ENCODE measurements at places on chromosomes 2 and 18.

DNA sequence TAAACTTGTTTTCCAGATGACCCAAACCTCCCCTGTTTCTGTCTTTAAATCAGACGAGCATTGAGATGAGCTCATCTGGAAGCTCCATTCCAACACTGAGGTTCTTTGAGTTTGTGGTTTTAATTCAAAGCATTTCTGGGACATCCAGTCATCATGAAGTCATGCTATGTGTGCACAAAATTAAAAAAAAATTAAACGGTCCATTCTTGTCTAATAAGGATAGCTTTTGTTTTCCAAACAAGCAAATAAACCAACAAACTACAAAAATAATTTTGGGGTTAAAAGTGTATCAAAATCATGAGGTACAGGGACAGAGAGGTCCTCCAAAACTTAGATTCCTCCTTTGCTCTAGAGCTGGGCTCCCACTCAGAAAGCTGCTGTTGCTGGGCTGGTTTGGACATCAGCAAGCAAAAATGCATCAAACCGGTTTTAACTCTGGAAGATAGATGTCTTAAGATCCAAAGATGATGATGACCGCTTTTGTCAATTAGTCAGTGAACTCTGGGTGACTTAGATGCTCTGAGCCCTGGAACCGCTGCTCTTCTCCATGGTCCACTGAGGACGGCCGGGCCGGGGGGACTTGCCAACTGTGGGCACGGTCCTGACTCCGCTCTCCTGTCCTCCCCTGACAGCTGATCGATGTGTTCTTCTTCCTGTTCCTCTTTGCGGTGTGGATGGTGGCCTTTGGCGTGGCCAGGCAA lies 65.4 kb downstream of the TRPM8 start:
- DNase-seq = no peak

- peak; percentile 21 for DNase-seq
Observed at GRCh38 chr18:70671889-70672565, 383.2 kb downstream of the SOCS6 start.

- no peak for DNase-seq
Observed at GRCh38 chr2:199895406-199895805, 15.7 kb upstream of the C2orf69 start.

DNA sequence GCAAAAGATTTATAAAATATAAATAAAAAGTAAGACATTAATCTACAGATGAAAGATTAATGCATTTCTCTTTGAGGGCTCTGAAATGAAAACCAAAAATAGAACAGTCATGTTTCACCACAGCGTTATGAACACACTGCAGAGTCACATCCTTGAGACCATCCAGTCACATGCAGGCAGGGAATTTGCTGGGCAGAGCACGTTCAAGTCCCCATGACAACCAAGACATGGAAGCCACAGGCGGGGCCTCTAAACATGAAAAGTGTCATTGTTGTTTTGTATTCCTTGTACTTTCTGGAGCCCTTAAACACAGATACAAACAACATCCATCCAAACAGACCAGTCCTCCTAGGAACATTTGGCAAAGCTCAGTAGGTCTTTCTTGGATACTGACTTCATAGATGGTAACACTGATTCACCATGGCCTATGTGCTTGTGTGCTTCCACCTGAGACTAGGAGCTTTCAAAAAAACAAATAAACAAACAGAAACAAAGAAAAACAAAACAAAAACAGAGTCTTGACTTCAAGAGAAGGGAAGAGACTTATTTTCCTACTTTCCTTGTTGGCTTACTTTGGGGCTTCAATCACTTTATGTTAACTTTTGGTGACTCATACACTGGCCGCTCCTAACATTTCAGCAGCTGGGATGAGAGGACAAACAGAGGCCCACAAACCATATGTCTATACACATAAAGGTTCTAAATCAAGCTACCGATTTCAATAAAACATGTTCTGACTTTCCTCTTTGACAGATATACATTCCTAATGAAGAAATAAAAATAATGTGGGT lies 99.5 kb upstream of the CCDC85A start:
- no peak for DNase-seq

GRCh38 chr18:78979730-78980278 lies at the start of gene SALL3:
Gene SALL3, plus strand, starts transcription at chr18:78979818. Its CDS starts 457 bp downstream, at chr18:78980275.
- peak; percentile 80 for DNase-seq

- no peak for DNase-seq
Observed at GRCh38 chr18:54928236-54928635, 31.0 kb downstream of the CCDC68 start.

- no peak for DNase-seq
Observed at GRCh38 chr2:73099486-73099885, 13.3 kb downstream of the RAB11FIP5 start.

DNA sequence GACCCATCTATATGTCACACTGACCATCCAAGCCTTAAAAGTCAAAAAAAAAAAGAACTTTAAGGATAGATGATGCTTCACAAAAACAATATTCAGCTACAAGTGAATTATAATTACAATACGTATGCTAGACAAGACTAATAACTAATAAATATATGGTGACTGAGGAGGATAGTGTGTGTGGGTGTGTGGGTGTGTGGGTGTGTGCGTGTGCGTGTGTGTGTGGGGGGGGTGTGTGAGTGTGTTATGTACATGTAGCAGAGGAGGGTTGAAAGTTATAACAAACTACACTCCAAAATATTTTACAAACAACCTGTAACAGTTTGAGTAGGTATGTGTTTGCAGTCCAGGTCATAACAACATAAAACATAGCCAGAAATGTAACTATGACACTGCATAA lies 159.2 kb upstream of the RBBP8 start:
- DNase-seq = no peak

DNA sequence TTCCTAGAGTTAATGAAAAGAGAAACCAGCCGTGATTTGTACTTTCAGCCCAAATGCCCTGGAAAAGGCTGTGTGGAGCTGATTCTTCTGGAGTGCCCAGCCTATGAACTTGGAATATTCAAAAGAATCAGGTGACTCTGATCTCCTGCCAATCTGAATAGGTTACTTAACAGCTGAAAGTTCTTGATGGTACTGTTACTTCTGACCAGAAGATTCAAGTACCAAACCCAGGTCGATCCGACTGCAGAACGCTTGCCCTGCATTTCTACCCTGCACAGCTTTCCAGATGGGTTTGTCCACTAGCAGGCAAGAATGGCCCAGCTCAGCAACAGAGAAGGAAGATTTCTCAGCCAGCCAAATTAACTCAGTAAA lies 430.4 kb downstream of the PID1 start:
- no peak for DNase-seq

- DNase-seq = no peak
Observed at GRCh38 chr18:23191232-23191631, 55.9 kb downstream of the CABLES1 start.

DNA sequence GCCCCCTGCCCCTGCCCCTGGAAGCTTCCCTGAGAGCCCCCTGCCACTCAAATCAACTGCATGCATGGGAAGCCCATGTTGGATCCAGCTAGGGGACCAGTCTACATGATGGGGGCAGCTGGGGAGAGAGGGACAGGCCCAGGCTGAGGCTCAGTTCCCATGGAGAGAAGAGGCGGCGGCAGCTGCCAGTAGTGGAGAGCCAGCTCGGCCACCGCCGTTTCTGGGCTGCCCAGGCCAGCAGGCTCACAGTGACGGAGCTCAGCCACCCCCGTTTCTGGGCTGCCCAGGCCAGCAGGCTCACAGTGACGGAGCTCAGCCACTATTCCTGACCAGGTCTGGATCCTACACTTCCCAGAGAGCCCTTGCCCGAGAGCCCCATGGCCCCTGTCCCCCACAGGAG lies 3.6 kb downstream of the MAB21L4 start:
- DNase-seq = no peak

DNA sequence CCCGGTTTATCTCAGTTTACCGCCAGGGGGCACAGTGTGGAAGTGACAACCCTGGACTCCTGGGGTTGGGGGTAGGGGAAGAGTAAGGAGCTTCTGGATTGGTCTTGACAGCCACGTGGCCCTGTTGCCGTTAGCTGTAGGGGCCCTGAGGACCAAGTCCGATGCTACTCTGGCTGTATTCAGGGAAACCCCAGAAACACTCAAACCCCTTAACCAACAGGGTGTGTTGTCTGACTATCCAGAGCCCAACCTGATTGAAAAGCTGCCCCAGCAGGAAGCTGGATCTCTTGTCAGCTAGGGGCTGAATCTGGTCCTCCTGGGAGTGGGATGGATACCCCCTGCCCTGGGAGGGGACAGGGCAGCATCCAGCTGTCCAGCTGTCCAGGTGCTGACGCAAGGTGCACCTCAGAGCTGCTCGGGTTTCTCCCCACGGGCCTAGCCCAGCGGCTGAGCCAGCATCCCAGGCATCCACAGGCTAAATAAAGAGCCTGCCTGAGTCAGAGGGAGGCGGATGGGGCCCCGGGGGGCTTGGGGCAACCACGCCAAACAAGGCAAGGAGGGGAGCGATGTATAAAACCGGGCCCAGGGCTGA lies 3.1 kb upstream of the GMPPA start:
- peak; percentile 90 for DNase-seq

DNA sequence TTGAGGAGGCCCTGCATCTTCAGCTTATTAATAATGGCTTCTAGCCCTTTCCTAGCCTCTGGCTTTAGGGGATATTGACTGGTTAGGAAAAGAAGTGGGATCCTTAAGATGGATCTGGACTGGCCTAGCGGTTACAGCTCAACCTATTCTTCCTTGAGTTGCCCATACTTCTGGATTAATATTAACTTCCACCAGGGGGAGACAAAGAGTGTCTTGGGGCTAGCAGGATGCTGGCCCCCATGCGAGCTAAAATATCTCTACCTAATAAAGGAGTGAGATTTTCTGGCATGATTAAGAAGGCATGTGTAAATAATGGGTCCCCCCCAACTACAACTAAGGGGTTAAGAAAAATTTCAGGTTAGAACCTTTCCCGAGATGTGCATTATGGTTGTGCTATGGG lies 23.2 kb upstream of the PLA2R1 start:
- no peak for DNase-seq

DNA sequence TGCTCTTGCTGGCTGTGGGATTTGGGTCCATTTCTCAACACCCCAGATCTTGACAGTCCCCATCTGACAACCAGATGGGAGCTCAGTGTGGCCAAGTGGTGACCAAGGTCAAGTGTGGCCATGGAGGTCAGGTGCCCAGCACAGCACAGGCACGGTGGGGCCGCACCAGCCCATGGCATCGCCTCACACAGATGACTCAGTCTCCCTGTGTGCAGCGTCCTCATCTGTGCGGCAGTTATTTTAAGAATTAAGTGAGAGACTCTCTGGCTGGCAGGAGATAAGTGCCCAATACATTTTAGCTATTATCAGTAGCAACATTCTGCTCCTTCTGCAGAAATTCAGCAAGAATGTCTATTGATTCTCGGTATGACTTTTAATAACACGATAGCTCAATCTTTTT lies 167.2 kb downstream of the DDX1 start:
- no peak for DNase-seq

- DNase-seq = no peak
Observed at GRCh38 chr2:148027822-148028221, 6.9 kb downstream of the MBD5 start.

DNA sequence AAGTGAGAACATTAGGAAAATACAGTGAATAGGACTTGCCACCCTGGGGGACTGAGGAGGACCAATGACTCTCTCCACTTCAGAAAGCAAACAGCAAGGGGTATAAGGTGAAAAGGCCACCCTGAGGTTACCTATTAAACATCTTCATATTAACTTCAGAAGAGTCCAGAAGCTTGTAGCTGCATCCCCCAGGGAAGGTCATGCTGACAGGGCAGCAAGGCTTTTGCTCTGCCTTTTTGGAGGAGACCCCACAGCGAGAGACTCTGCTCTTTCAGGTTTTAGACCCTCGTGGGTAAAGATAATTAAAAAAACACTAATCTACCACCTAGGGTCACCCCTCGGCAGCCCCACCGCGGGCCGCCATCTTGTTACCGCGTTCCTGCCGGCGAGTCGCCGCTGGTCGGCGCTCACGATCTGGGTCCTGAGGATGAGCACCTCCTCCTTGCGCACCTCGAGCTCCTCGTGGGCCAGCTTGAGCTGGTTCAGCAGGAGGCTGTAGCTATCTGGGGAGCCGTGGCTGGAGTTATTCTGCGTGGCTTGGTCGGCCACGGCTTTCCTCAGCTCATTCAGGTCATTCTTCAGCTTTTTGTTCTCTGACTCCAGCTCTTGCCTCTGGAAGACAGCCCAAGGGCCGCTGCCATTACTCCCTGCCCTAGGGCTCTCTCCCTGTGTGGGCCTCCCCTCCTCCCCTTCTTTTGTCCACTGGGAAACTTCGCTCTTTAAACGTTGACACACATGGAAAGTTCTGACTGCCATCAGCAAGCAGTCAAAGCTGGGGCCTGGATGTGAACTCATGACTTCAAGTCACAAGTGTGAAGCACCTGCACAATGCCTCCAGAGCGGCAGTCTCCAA lies 50.7 kb upstream of the ACAA2 start:
- peak; percentile 3 for DNase-seq

DNA sequence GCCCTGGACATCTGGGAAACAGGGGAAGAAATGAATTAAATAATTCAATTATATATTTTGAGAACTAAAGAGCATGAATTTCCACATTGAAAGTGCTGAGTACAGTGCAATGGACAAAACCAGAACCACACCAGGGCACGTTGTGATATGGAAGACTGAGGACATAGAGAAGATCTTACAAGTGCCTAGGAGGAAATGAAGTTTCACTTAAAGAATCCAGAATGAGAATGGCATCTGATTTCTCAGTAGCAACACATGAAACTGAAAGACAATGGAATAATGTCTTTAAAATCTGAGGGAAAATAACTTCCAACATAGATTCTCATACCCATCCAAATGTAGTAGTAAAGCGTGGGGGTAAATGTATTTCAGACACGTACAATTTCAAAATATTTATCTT lies 20.3 kb upstream of the AAK1 start:
- no peak for DNase-seq

GRCh38 chr2:224086226-224086914 lies 47.3 kb upstream of the SERPINE2 start:
- DNase-seq = no peak

DNA sequence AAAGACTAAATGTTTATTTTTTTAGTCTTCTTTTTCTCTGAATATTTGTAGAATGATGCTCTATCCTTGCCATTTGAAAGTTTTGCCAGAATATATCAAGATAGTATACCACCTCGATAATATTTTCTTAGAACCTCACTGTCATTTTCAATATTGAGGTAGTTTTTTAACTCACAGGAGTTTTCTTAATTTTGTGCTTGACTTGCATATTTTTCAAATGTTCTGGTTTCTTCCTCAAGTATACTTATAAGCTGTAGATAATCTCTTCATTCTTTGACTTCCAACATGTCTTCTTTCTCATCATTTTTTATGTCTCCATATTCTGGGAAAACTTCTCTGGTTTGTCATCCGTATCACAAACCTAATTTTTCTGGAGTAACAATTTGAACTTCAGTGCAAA lies 559.6 kb downstream of the ARHGAP15 start:
- DNase-seq = no peak

DNA sequence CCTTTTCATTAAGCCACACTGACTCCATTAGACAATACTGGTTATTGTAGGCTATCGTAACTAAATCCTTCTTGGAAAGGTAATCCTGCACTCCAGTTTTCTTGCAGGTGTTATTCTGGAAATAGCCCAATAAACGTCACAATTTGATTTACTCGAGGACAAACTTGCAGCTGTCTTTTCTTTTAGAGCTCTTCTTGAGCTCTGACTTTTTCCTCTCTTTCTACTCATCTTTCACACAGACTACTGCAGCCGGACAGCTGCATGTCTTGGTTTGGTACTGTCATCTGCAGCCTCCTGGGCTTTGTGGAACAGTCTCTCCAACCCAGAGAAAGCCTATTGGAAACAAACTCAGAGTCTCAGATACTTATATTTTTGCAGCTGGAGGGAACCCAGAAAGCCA lies 23.0 kb upstream of the MSGN1 start:
- DNase-seq = no peak

GRCh38 chr2:179140571-179140970 lies 90.6 kb upstream of the CCDC141 start:
- no peak for DNase-seq

GRCh38 chr2:81895620-81896250 lies 1591.2 kb upstream of the LRRTM1 start:
- no peak for DNase-seq

- DNase-seq = no peak
Observed at GRCh38 chr2:151363709-151364108, 6.3 kb downstream of the TNFAIP6 start.
